ENCODE measurements at places on chromosomes 4 and X.

DNA sequence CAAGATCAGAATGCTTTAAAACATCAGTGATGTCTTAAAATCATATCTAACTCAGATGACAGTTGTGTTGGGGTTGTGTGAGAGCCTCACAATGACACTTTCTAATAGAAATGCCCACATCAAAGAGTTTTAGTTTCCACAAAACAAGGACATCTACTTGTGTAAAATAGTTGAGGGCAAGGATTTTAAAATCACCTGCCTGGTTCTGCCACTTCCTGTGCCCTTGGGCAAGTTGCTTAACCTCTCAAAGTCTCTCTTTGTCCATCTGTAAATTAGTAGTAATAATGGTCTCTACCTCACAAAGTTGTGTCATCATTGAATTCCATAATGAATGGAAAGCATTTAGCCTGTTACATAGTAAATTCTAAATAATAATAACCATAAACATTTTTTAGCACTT is 41.9 kb upstream of the RELL1 start:
- no peak for DNase-seq

DNA sequence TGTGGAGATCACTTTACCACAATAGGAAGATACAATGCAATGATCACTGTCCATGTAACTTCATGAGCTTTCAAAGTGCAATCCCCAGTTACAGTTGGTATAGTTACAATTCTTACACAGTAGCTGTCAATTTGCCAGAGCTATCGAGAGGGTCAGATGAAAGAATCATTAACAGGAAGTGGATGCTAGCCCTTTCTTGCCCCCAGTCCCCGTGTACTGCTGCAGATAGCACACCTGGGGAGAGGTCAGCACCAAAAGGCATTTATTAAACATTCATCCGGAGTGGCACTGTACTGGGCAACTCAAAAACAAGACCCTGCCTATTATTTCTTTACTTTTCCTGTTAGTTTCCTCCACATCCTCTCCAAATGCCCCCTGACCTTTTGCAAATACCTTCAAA is 47.7 kb downstream of the SOD3 start:
- DNase-seq, result no peak

GRCh38 chr4:106032851-106033286 is 137.6 kb downstream of the NPNT start:
- no peak for DNase-seq

- no peak for DNase-seq
Measured at GRCh38 chr4:41061482-41062185, 152.7 kb downstream of the APBB2 start.

Measured in activated CD4-positive, alpha-beta T cell treated with anti-CD3 and anti-CD28 coated beads, Interleukin-2, amount 50 U/mL, for 24 hours (primary cell).